ENCODE measurements at places on chromosomes 11 and 22. TPM values are rescaled to one million over a fixed set of nuclear protein-coding genes. Genes with fewer than 3 reads are reported as not detected.
A peak's percentile ranks its signal among the peaks of the same experiment; 100 is the strongest.

Gene CNIH2
- total RNA-seq: 4.9 TPM

Gene TUB
- total RNA-seq: not detected

Gene NXPE4
- total RNA-seq: not detected

Gene PATE4
- total RNA-seq: not detected

Gene BATF2
- 0.79 TPM for total RNA-seq

Gene OR5B12
- not detected for total RNA-seq

DNA sequence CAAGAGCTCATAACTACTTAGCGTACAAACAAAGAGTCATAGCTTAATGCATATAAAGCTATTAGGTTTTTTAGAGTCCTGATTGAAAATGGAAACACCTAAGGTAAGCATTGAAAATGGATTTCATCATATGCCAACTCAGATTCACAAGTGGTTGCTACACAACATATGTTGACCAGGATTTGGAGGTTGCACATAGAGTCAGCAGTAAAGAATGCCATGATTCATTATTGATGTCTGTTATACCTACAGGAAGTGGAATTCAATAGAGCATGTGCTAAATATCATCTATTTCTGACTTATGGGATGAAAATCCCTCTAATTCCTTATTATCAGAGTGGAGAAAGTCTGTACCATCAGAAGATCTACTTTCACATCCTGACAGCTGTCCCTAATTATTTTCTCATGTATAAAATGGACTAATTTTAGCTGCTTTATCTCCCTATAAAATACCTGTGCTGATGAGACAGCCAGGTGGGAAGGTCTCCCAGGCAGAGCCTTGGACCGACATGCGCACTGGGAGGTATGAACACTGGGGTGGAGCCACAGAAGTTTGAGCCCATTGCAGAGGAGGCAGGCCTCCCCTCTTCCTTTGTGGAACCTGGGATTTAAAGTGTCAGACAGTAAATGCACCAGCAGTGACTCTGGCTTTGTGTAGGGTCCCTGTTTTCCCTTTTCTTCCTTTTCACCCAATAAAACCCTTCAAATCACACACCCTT lies 204.2 kb downstream of the AASDHPPT start:
- H3K4me1 ChIP-seq: peaks cover 14% of the 10 kb centered on the region
- H3K27ac ChIP-seq: no peak overlapping the region
- H3K4me3 ChIP-seq: no peak overlapping the region
- H3K27me3 ChIP-seq: no peaks in the 10 kb centered on the region

DNA sequence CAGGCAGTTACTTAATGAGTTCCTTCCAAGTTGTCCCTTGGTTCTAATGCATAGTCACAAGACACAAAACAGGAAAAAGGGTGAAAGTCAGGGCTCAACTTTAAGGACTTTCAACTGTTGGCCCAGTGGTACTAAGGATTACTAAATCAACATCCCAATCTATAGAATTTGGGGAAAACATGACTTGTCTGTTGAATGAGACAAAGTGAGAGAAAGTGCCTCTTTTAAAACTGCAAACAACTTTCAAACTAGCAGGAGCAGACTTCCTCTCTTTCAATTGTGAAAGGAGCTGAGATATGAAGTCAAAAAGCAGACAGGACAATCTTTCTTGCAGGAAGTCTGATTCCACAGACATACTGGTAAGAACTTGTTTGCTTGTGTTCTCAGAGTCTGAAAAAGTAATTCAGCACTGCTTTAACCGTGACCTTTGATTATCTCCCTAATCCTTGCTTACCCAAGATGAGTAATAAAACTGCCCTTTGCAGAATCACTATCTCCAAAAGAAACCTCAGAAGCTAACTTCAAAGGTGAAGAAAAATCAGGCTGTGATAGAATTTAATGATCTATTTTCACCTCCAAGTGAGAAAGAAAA lies 960.7 kb upstream of the RAG2 start:
- peaks cover 15% of the 10 kb centered on the region for H3K4me1 ChIP-seq
- no peak overlapping the region for H3K4me3 ChIP-seq
- no peaks in the 10 kb centered on the region for H3K36me3 ChIP-seq
- no peak for DNase-seq
- no peaks in the 10 kb centered on the region for H3K27me3 ChIP-seq
- no peak overlapping the region for H3K27ac ChIP-seq

GRCh38 chr11:4049006-4049405 lies 45.6 kb upstream of the RRM1 start:
- no peaks in the 10 kb centered on the region for H3K36me3 ChIP-seq
- no peak overlapping the region for H3K4me3 ChIP-seq
- no peak for DNase-seq
- peaks cover 2% of the 10 kb centered on the region for H3K4me1 ChIP-seq
- H3K27me3 ChIP-seq: no peaks in the 10 kb centered on the region

DNA sequence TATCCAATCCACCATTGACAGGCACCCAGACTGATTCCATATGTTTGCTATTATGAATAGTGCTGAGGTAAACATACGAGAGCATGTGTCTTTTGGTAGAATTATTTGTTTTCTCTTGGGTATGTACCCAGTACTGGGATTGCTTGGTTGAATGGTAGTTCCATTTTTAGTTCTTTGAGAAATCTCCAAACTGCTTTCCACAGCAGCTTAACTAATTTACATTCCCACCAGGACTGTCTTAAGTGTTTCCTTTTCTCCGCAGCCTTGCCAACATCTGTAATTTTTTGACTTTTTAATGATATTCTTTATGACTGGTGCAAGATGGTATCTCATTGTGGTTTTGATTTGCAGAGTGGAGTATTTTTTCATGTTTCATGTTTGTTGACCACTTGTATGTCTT lies 8.3 kb downstream of the FDX1 start:
- H3K36me3 ChIP-seq: peaks cover 8% of the 10 kb centered on the region
- no peak for DNase-seq
- H3K27ac ChIP-seq: no peak overlapping the region
- H3K4me3 ChIP-seq: no peak overlapping the region
- H3K27me3 ChIP-seq: no peaks in the 10 kb centered on the region

GRCh38 chr11:100687054-100687629 lies at the start of gene ARHGAP42:
Gene ARHGAP42, plus strand, starts transcription at chr11:100687288. Its CDS starts 391 bp downstream, at chr11:100687679.
- peaks cover 9% of the 10 kb centered on the region for H3K4me1 ChIP-seq
- H3K27me3 ChIP-seq: no peaks in the 10 kb centered on the region
- no peaks in the 10 kb centered on the region for H3K36me3 ChIP-seq
- peak within 1 kb of the TSS; percentile 85 for H3K4me3 ChIP-seq
- peak within 1 kb of the TSS; percentile 89 for H3K27ac ChIP-seq
- DNase-seq: peak; percentile 83

DNA sequence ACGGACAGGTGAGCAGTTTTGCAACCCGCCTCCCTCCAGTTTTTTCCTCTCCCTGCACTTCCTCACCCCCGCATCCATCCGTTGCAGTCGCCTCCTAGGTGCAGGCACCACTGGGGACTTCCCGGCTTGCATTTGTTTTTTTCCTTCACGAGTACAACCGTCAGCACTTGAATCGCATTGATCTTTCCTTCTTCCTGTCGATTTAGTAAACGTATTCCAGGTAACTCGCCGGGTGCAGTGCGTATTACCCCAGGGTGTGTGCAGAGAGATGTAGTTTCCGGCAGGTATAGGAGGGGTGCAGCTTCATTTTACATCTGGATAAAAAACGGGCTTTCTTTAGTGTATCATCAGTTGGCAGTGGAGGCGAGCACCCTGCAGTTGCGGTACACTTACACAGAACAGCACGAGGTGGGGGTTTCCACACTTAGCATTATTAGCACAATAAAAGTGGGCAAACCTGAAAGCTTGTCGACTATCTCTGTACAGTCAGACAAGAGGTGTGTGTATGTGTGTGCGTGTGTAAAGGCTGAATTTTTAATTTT lies at the start of gene SORL1-AS1:
Gene SORL1-AS1 (minus strand): TSS at position 359 of the 542 bp plus-strand sequence.
- peaks cover 30% of the 10 kb centered on the region for H3K4me1 ChIP-seq
- H3K27ac ChIP-seq: peak within 1 kb of the TSS; percentile 58
- H3K36me3 ChIP-seq: no peaks in the 10 kb centered on the region
- H3K4me3 ChIP-seq: peak within 1 kb of the TSS; percentile 47
- DNase-seq: no peak
- H3K27me3 ChIP-seq: no peaks in the 10 kb centered on the region

GRCh38 chr11:99911116-99911515 lies 776.0 kb upstream of the ARHGAP42 start:
- H3K27ac ChIP-seq: no peak overlapping the region
- no peaks in the 10 kb centered on the region for H3K27me3 ChIP-seq
- no peaks in the 10 kb centered on the region for H3K36me3 ChIP-seq
- no peak overlapping the region for H3K4me3 ChIP-seq

GRCh38 chr11:50412832-50413231 lies 380.2 kb downstream of the OR4C45 start:
- DNase-seq: peak; percentile 19
- H3K27me3 ChIP-seq: no peaks in the 10 kb centered on the region
- no peak overlapping the region for H3K27ac ChIP-seq

DNA sequence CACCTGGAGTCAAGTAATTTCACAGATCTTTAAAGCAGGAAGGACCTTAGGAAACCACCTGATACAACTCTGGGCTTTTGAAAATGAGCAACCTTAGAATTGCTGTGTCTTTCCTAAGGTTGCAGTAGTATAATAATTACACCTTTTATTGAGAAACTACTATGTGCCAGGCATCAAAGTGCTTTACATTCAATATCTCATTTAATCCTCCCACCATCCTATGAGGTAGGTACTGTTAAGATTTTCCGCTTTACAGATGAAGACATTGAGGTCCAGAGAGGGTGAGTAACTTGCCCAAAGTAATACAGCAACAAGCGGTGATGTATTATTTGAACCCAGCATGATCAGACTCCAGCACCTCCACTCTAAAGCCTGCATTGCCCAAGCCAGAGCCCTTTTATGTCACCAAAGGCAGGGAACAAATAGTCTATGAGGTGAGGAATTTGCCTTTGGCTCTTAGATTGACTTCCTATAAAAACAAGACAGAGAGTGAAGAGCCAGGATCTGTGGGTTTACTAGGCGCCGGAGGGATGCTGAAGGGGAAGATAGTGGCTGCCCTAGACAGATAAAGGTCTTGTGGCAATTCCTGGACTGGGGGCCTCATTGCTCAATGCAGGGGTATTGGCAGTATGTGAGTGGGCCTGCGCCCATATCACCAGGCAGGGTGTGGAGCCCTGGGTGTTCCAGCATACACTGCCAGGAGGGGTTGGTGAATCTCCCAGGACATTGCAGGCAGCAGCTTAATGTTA lies 157.1 kb downstream of the FBXO7 start:
- DNase-seq: no peak
- no peaks in the 10 kb centered on the region for H3K36me3 ChIP-seq
- H3K27me3 ChIP-seq: no peaks in the 10 kb centered on the region
- no peak overlapping the region for H3K4me3 ChIP-seq

GRCh38 chr22:50437511-50438304 lies 37.1 kb downstream of the SBF1 start:
- no peak for DNase-seq

GRCh38 chr22:25008666-25009065 lies 56.1 kb downstream of the KIAA1671 start:
- H3K4me3 ChIP-seq: no peak overlapping the region
- no peak for DNase-seq
- no peaks in the 10 kb centered on the region for H3K4me1 ChIP-seq
- H3K27ac ChIP-seq: no peak overlapping the region
- H3K36me3 ChIP-seq: no peaks in the 10 kb centered on the region
- H3K27me3 ChIP-seq: no peaks in the 10 kb centered on the region

- no peak for DNase-seq
- H3K4me3 ChIP-seq: no peak overlapping the region
- H3K27me3 ChIP-seq: no peaks in the 10 kb centered on the region
- H3K36me3 ChIP-seq: 0 out of 2 replicates have a peak, but pooled peaks cover 3% of the 10 kb centered on the region
- H3K4me1 ChIP-seq: peaks cover 19% of the 10 kb centered on the region
Measured at GRCh38 chr11:108494182-108494581, 4.0 kb downstream of the POGLUT3 start.
